ENCODE measurements at places on chromosomes 3 and 15.

- DNase-seq, result no peak
- H3K4me3 ChIP-seq, result no peak overlapping the region
- H3K27ac ChIP-seq, result no peak overlapping the region
These were observed 942 bp downstream of the CCR9 start for GRCh38 chr3:45887285-45887684.

- no peak overlapping the region for H3K4me3 ChIP-seq
- H3K36me3 ChIP-seq, result no peaks in the 10 kb centered on the region
- DNase-seq, result no peak
- H3K27ac ChIP-seq, result no peak overlapping the region
- H3K27me3 ChIP-seq, result no peaks in the 10 kb centered on the region
These were observed 352.6 kb upstream of the TGFBR2 start for GRCh38 chr3:30253832-30254231.

DNA sequence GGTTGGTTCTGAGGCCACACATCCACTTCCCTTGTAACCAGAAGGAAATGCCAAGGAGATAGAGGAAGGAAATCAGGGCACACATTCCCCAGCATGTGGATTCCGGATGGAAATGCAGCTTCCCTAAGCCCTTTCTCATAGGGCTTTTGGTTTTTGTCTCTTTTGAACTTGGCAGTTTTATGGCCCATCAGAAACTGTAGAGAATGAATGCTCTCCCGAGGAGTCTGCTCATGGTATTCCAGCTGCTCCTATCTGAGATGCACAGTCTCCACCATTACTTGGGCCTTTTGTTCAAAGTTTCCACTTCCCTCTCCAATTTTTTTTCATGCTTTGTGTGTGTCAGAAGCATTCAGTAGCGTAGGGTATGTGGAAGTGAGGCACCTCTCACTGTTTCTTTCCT, 21.2 kb downstream of the XYLB start:
- H3K36me3 ChIP-seq, result peaks cover 20% of the 10 kb centered on the region
- H3K4me1 ChIP-seq, result peaks cover 7% of the 10 kb centered on the region
- H3K27me3 ChIP-seq, result no peaks in the 10 kb centered on the region
- no peak for DNase-seq

DNA sequence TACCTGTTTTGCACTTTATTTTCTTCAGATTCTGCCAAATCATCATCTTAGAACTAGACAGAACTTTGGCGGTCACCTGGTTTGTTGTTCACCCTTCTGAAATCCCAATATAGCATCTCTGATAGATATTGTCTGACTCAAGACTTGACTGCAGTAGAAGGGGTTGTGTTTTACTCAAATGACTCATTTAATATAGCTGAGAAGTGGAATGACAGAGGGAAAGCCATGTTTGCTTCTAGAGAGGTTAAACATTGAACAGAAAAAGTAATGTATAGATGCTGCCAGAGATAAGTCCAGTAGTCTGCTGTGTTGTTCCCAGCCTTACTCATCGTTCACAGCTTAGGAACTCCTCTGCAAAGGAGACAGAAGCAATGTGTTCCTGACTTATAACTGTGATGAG, 402.0 kb downstream of the AGBL1 start:
- H3K4me3 ChIP-seq, result no peak overlapping the region
- no peaks in the 10 kb centered on the region for H3K36me3 ChIP-seq
- no peak for DNase-seq
- no peak overlapping the region for H3K27ac ChIP-seq

DNA sequence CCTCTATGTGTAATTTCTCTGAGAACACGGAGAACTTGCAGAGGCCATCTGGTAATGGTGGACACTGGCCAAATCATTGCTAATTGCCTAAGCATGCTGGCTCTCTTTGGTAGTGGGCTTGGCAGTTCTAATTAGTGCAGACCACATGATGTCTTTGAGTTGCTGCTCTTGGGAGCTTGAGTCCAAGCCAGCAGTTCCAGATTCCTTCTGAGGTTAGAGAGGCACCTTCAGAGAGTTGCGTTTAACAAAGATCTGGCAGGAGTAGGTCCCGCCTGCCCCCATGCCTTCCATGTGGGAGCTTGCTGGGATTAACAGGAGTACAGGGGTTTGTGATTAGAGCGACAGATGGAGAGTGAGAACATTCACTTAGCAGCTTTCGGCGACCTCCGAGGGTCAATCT, 449.0 kb upstream of the LMCD1 start:
- H3K4me3 ChIP-seq, result no peak overlapping the region

DNA sequence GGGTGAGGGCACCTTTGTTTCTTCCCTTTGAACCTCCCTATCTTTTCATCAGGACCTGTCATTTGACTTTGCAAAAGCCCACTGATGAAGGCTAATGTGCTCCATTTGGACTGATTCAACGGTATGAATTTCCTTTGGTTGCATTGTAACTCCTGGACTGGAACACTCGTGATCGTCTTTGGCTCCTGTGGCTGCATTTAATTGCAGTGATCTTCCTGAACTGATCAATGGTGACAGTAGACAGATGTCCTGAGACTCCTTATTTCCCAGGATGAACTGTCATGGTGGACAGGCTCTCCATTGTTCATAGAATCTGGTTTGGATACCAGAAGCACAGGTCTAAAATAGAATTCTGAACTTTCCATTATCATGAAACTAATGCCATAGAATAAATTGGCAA, 224.8 kb upstream of the GAP43 start:
- no peak overlapping the region for H3K4me3 ChIP-seq
- H3K27me3 ChIP-seq, result peaks cover 2% of the 10 kb centered on the region
- no peaks in the 10 kb centered on the region for H3K36me3 ChIP-seq

DNA sequence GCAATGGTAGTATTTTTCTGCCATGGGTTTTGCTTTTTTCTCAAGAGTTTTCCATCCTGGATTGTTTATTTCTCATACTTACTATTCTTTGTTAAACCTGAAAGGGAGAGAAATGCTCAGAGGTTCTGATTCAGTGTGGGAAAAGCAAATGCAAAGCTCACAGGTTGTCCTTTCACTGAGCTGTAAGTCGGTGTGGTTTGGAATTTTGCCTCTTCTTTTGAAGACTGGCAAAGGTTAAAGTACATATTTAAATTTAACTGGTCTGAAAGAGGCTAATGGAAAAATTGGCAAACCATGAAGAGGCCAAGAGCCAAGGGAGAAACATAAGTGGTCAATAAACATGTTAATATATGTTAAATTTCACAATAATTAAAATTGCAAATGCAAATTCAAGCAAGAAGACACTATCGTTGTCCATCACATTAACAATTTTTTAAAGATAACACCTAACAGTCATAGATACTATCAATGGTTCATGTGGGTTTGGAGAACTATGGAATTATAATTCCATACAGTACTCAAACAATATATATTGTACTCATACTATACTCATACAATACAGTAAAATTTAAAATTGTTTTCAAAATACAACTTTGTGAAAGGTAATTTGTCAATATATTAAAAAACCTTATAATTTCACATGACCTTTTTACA, 246.8 kb upstream of the STT3B start:
- no peak for DNase-seq
- H3K4me3 ChIP-seq, result no peak overlapping the region
- peaks cover 19% of the 10 kb centered on the region for H3K4me1 ChIP-seq
- H3K27ac ChIP-seq, result no peak overlapping the region
- H3K27me3 ChIP-seq, result no peaks in the 10 kb centered on the region

GRCh38 chr3:58463942-58464271, 28.0 kb upstream of the KCTD6 start:
- H3K36me3 ChIP-seq, result no peaks in the 10 kb centered on the region
- H3K4me3 ChIP-seq, result no peak overlapping the region
- no peaks in the 10 kb centered on the region for H3K27me3 ChIP-seq
- peak overlapping the region; percentile 25 for H3K27ac ChIP-seq
- H3K4me1 ChIP-seq, result peaks cover 14% of the 10 kb centered on the region
- DNase-seq, result no peak

GRCh38 chr15:63350178-63350621, 31.4 kb downstream of the CA12 start:
- H3K36me3 ChIP-seq, result no peaks in the 10 kb centered on the region
- no peaks in the 10 kb centered on the region for H3K27me3 ChIP-seq
- H3K4me1 ChIP-seq, result no peaks in the 10 kb centered on the region

DNA sequence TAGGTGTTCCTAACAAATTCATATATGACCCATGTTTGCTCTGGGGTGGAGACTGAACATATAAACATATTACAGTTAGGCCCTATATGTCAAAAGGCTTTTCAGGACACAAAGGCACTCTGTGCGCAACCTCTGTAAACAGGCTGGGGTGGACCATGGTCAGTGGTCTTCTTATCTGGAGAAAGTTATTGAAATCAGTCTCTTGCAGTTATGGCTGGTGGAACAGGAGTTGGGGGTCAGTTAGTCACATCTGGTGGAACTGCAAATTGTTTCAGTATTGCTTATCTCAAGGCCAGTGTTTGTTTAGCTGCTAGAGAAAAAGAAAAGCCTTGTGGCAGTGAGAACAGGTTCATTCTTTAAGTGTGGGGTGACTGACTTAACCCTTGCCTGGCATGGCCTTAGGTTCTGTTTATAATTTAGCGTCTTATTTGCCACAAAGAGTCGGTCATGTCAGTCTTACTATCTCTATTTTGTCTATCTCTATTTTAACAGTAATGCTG, 5.9 kb upstream of the GP9 start:
- peaks cover 14% of the 10 kb centered on the region for H3K4me1 ChIP-seq
- no peak for DNase-seq
- no peaks in the 10 kb centered on the region for H3K27me3 ChIP-seq
- peak overlapping the region; percentile 76 for H3K27ac ChIP-seq
- no peak overlapping the region for H3K4me3 ChIP-seq
- H3K36me3 ChIP-seq, result no peaks in the 10 kb centered on the region

GRCh38 chr3:110754212-110754916, 317.3 kb upstream of the NECTIN3 start:
- no peaks in the 10 kb centered on the region for H3K27me3 ChIP-seq
- no peaks in the 10 kb centered on the region for H3K36me3 ChIP-seq
- no peaks in the 10 kb centered on the region for H3K4me1 ChIP-seq
- no peak overlapping the region for H3K27ac ChIP-seq
- no peak for DNase-seq
- H3K4me3 ChIP-seq, result no peak overlapping the region

DNA sequence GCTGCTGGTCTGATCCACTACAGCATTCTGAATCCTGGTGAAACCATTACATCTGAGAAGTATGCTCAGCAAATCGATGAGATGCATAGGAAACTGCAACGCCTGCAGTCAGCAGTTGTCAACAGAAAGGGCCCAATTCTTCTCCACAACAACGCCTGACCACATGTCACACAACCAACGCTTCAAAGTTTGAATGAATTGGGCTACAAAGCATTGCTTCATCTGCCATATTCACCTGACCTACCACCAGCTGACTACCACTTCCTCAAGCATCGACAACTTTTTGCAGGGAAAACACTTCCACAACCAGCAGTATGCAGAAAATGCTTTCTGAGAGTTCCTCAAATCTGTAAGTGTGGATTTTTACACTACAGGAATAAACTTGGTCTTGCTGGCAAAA, 54.7 kb upstream of the C2CD4B start:
- H3K4me3 ChIP-seq, result no peak overlapping the region
- H3K27ac ChIP-seq, result no peak overlapping the region
- peaks cover 5% of the 10 kb centered on the region for H3K27me3 ChIP-seq

DNA sequence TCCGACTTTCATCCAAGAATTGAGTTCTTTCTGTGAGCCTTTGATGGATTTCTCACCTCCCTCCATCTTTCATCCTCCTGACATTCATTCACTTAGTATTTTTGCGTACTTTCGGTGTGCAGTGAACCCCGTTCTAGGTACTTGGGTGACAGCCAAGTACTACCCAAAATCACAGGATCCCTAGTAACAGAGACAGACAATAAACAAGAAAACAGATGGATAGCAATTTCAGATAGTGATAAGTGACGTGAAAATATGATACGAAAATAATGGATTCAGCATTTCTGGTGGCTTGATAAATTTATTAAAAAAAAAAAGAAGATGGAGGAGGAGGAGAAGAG, 264 bp upstream of the CMTM6 start:
- H3K27ac ChIP-seq, result peak overlapping the region; percentile 95
- no peaks in the 10 kb centered on the region for H3K27me3 ChIP-seq
- H3K4me3 ChIP-seq, result peak overlapping the region; percentile 86
- DNase-seq, result no peak

GRCh38 chr3:110495201-110495927, 576.3 kb upstream of the NECTIN3 start:
- H3K27ac ChIP-seq, result no peak overlapping the region
- no peak for DNase-seq
- no peaks in the 10 kb centered on the region for H3K36me3 ChIP-seq
- H3K4me1 ChIP-seq, result no peaks in the 10 kb centered on the region

DNA sequence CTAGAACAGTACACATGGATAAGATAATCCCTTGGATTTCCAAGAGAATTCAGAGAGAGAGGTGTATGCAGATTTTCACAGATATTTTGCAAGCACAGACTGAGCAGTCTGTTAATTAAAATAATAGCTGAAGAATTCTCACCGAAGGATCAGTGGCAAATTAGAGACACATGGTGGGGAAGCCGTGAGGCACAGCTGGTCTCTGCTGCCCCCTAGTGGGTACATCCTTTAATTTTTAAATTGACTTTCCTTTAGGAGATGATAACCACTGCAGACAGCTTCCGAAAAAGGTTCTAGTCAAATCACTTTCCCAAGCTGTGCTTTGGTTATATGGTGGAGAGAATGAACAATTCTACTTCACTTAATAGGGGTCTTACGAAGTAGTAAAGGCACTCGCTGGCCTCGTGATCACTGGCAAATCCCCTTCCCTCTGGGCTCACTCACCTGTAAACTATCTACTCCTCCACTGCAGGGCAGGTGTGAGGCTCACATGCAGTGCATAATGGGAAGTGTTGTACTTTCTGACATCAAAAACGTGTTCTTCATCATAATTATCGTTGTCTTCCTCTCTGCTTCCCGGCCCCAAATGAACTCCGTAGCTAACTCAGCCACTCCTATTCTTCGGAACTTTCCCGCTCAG, 19.5 kb downstream of the MESD start:
- H3K27me3 ChIP-seq, result no peaks in the 10 kb centered on the region
- peak; percentile 76 for DNase-seq
- no peak overlapping the region for H3K27ac ChIP-seq

DNA sequence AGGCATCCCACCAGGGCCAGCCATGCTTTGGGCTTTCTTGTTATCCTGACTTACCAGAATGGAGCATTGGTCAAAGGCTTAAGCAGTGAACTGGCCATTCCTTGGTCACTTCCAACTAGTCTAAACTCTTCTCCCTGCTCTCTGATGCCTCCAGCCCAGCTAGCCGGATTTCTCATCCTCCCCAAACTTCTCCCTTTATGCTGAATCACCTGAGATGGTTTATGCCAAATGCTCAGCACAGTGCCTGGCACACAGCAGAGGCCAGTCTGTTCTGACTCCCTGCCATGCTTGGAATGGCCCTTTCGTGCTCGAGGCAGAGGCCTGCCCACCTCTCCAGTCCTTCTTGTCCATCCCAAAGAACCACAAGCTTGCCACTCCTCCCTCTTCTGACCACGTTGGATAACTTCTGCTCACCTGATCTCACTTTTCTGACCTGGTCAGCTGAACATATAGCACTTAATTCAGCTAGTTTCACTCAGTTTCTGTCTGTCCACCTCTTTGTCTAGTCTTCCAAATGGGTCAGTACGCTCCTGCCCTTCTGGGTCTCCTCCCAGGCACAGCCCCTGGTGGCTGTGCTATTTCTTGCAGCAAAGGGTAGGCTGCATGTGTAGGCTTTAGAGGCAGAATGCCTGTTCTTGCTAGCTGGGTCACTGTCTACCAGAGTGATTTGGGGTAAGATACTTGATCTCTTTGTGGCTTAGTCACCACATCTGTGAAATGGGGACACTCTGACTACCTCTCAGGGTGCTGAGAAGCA, 2.2 kb upstream of the RBP1 start:
- H3K27ac ChIP-seq, result no peak overlapping the region
- H3K36me3 ChIP-seq, result no peaks in the 10 kb centered on the region
- no peak for DNase-seq

- H3K36me3 ChIP-seq, result no peaks in the 10 kb centered on the region
- H3K27me3 ChIP-seq, result no peaks in the 10 kb centered on the region
- H3K27ac ChIP-seq, result no peak overlapping the region
These were observed 825 bp upstream of the RTP3 start for GRCh38 chr3:46496746-46497555.
